ENCODE measurements at places on chromosomes 2 and 18.

DNA sequence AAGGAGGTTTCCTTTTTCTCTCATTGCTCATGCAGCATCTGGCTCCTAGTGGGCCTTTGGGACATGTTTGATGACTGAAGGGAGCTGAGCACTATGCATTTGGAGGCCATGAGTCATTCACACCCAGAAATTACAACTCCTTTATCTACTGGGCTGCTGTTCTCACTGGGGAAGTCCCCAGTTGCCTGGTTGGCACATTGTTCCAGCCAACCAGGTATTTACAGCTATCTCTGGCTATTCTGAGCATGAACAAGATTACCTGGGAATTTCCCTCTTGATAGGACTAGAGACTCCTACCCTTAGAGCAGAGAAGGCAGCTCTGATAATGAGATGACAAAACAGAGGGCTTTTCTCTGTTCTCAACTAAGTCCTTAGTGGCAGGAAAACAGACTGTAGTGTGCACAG is 206.5 kb downstream of the SETBP1 start:
- no peak for DNase-seq

DNA sequence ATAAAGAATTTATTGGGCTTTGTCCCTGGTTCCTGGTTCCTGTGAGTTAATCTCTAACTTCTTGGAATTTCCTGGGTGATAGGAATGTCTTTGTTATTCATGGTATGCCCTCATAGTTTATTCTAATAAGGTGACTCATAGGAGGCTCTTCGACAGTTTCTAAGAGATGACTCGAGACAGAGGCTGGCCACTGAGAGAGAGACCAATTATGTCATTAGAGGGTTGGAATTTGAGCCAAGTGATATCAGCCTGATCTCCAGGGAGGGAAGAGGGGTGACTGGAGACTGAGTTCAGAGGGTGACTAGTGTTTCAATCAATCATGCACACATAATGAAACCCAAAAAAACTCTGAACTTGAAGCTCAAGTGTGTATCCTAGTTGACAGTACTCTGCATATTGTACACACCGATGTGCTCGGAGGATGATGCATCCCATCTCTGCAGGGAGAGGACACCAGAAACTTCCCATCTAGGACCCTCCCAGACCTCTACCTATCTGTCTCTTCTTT is 185.7 kb downstream of the MTCL1 start:
- peak; percentile 49 for DNase-seq

GRCh38 chr2:171316755-171317337 is 116.9 kb downstream of the METTL8 start:
- DNase-seq: no peak

DNA sequence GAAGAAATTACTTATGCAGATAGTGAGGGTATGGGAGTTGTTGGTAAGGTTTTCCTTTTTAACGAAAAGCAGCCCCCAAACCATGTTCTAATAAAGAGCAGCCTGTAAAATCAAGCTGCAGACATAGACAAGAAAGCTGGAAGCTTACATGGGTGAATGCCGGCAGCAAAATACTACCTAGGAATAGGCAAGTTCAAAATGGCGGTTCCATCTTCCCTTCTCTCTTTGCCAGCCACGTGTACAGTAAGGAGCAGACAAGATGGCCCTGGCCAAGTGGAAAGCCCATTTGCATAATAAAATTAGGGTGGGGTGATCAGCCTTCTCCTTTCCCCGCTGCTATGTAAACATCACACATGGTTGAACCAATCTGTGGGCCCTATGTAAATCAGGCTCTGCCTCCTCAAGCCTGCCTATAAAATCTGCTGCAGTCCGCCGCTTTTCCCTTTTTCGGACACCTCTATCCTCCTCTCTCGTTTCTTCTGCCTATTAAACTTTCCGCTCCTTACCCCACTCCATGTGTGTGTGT is 155.0 kb downstream of the ZBTB7C start:
- no peak for DNase-seq
